ENCODE measurements at places on chromosomes 11 and 22.

GRCh38 chr11:127013550-127013949 is 13.0 kb upstream of the KIRREL3 start:
- DNase-seq = no peak

- DNase-seq = no peak
Measured at GRCh38 chr11:954392-955153, 28.9 kb downstream of the AP2A2 start.

GRCh38 chr11:10973416-10973815 is 115.6 kb upstream of the ZBED5 start:
- DNase-seq = no peak

DNA sequence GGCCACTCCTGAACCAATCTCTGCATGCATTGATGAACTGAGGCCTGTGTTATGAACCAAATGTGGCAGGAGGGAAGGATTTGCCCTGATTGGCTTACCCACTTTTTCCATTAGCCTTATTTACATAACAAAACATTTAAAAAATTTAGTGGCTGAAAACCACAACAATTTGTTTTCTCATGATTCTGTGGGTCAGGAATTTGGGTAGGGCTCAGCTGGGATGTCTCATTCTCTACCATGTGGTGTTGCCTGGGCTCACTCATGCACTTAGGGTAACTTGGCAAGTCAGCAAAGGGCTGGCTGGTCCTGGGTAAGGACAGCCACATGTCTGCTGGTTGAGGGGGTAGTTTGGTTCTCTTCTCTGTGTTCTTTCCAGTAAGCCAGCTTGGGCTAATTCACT is 35.1 kb upstream of the CYP2R1 start:
- DNase-seq = no peak

DNA sequence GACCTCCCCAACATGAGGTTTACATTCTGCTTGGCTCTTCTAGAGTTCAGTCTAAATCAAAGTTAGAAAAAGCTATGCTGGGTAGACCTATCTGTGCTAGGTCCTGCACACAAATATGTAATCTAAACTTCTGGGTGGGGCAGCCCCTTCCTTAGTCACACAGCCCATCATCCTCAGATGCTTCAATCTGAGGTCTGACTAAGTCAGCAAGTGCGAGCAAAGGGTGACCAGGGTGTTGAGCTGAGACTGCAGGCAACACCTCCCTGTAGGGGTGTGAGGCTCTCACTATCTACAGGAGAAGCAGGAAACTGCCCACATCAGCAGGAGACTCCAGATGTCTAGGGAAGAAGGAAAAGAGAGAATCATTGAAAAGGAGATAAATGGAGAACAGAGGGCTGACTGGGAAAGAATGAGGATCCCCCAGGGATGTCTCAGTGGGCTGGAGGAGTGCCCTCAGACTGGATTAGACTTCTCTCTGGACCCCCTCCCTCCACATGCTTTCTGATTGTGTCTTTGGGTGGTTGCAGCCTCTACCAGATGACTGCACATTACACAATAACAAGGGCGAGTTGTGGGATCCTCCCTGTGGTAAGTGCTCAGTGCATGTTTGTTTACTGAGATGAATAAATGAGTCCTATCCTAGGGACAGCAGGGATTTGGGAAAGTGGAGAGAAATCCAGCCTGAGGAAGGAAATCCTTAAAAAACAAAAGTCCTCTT is 266.2 kb upstream of the PLET1 start:
- no peak for DNase-seq

Data from HEK293T (cell line).